HFF-Myc (cell line): ENCODE measurements at places on chromosomes 5 and 9.
A peak's percentile ranks its signal among the peaks of the same experiment; 100 is the strongest.

- no peak for DNase-seq
Observed at GRCh38 chr5:116908537-116908936, 333.9 kb upstream of the SEMA6A start.

GRCh38 chr9:89386797-89387196 lies 68.5 kb downstream of the SECISBP2 start:
- DNase-seq = no peak

DNA sequence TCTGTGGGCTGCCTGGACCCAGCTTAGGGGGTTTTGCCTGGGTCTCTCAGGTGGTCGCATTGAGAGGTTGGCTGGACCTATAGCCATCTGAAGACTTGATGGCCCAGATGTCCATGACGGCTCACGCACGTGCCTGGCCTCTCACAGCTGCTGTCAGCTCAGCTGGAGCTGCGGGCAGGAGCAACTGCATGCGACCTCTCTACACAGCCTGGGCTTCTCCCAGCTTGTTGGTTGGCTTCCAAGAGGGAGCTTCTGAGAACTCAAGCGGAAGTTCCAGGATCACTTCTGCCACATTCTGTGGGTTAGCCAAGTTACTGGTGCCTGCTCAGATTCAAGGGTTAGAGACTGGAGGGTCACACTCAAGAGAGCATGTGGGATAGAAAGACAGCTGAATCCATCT lies 99.2 kb downstream of the DAPK1 start:
- DNase-seq = no peak

DNA sequence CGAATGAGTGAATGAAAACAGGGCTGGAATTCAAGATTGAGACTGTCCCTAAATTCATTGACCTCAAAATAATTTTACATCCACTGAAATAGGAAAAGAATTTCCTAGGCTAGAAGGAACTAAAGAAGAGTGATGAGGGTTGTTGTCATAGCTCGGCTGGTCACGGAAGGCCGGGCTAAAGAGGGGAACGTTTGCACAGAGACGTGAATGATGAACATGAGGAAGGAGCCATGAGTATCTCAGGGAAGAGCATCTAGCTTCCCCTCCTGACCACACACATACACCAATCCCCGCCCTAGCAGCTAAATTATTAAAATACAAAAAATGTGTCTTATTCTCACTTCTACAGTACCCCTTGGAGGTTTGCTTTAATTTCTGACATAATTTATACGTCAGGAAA lies 124.4 kb upstream of the ABCA1 start:
- no peak for DNase-seq

DNA sequence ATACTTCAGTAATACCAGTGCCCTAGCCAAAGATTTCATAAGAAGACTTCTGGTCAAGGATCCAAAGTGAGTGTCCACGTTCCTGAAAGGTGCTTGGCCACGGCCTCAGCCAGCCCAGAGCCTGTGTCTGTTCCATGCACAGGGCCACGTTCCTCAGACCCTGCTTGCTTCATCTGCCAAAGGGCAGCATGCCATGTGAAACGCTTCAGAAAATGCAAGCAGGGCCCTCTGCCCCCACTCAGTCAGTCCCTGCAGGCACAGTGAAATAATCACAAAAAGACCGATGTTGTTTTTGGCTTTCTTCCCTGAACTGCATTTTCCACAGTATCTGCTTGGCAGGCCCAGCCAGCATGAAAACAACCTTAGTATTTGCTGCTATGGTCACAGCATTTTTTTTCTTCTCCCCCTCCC lies 85.5 kb upstream of the CTSL start:
- peak; percentile 16 for DNase-seq

- no peak for DNase-seq
Observed at GRCh38 chr5:134120386-134121138, 6.1 kb downstream of the TCF7 start.

DNA sequence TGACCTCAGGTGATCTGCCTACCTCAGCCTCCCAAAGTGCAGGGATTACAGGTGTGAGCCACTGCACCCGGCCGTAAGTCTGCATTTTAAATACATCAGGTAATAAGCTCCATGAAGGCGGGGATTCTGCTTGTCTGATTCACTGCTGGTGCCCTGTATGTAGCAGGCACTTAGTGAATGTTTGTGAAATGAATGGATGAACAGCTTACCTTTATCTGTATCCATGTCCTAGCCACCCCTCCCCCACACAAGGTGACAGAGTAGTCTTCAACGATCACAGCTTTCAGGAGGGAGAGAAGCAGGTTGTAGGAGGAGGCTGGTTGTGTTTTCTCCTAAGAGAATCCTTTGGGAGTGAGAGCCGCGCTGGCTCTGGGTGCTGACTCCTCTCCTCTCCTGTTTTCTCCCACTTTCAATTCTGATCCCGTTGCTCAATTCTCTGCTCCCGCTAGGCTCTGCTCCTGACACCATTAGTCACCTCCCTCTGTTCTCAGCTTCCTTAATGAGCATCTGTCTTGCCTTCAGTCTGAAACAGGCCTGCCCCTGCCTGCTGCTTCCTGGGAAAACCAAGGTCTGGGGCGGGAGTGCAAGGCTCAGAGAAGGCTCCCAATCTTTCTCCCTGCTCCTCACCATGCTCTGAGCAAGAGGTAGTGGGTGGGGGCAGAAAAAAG lies 88.8 kb upstream of the CTNNA1 start:
- DNase-seq = no peak

GRCh38 chr9:107767711-107768110 lies 278.1 kb upstream of the KLF4 start:
- DNase-seq = no peak

DNA sequence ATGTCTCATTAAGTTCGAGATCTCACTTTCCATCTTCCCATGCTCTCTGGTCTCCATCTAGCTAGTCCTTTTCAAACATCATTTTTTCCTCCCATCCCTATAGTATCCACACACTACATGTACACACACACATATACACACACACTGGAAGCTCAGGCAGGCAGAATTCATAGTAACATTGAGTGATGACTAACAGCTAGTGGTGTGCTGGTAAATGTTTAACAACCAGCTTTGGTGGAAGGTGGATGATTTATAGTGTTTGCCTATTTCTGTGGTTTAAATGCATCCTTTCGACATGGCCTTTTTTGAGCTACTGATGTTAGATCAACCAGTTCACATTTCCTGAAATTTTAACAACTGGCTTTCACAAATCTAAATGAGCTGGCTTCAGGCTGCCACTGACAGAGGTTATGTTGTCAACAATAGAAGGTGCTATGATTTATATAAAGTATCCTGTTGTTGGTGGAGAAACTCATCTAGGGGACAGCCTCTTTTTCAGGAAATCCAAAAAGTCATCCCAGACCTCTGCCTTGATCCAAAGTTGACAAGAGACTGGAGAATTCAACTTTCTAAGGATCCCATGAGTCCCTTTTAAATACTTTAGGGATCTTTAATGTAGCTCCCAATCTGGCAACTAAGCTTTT lies 117.8 kb downstream of the CCDC192 start:
- no peak for DNase-seq
